ENCODE measurements at places on chromosomes 6 and 20.

GRCh38 chr6:124797224-124797623, 165.0 kb upstream of the RNF217 start:
- no peak for DNase-seq

- no peak for DNase-seq
Measured at GRCh38 chr20:9627219-9627618, 112.8 kb downstream of the LAMP5 start.

GRCh38 chr6:135311446-135312200, 130.5 kb downstream of the MYB start:
- no peak for DNase-seq

DNA sequence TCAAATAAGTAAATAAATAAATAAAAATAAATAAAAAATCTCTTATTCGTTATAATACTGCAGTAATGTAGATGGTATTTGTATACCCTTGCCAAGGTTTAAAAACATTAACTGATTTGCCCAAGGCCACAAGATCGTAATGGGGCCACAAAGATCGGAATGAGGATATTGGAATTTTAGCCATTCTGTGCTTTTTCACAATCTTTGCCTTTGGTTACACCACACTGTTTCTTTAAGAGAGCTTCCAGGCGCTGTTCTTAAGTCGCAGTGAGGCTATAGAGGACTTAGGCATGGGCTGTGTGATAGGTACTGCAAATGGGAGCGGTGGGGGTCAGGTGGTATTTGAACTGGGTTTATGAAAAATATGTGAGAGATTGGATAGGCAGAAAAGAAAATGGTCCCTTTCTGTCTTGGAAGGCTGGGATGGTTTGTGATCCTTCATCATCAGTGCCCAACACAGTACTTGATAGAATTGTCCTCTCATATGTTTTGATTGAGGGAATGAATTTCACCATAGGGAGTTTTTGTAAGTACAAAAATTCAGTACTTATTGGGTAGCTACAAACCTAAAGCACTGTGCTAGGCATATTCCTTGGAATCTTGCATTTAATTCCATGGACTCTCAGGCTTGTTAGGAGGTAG, 1.4 kb downstream of the NUS1 start:
- peak; percentile 12 for DNase-seq

DNA sequence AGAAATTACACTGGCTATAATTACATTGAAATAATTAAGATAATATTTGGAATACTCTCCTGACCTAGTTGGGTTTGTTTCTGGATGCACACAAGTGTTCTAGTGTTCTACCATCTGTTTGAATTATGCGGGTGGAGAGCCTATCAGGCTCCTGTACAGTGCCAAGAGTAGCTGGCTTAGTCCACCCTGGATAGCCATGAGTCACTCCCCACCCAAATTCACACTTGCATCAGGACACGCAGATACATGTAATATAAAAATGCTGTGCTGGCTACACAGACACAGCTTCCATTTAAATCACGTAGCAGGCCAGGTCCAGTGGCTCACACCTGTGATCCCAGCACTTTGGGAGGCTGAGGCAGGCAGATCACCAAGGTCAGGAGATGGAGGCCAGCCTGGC, 686.2 kb upstream of the SLC35B3 start:
- no peak for DNase-seq

DNA sequence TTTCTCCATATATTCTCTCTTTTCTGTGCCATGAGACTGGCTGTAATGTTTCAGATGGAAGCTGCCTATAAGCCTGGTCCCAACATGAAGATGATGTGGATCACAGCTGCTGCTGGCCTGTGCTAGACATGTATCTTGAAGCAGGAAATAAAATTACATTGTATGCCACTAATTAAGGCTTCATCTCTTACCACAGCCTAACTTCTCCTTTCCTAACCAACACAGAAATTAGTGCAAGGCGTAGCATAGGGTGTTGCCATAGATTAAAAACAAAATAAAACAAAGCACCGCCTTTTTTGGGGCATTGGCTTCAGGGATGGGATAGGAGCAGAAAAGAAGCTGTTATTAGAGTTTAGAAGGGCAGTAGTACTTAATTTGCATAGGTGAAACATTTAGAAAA, 4.7 kb upstream of the SLC17A4 start:
- peak; percentile 89 for DNase-seq

- DNase-seq: no peak
Measured at GRCh38 chr20:32125506-32125905, 16.0 kb downstream of the TM9SF4 start.

- DNase-seq: no peak
Measured at GRCh38 chr6:170135821-170136471, 154.9 kb downstream of the DLL1 start.

DNA sequence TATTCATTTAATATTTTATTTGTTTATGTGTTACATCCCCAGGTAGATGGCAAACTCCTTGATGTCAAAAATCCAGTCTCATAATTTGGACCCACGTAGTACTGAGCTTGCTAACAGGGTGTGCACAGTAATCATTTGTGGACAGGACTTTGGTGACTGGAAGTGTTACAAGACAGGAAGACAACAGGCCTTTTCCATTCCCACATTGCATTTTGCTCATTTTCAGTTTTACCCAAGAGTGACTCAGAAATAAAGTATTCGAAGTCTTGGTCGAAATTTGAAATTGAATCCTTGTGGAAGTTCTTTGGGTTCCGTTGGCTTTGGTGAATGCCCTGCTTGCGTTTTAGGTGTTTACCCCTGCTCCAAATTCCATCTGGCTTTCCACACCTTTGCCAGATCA, 63.0 kb upstream of the THBS2 start:
- DNase-seq: no peak

GRCh38 chr20:33915726-33916331, 77.9 kb upstream of the RALY start:
- DNase-seq: peak; percentile 63

DNA sequence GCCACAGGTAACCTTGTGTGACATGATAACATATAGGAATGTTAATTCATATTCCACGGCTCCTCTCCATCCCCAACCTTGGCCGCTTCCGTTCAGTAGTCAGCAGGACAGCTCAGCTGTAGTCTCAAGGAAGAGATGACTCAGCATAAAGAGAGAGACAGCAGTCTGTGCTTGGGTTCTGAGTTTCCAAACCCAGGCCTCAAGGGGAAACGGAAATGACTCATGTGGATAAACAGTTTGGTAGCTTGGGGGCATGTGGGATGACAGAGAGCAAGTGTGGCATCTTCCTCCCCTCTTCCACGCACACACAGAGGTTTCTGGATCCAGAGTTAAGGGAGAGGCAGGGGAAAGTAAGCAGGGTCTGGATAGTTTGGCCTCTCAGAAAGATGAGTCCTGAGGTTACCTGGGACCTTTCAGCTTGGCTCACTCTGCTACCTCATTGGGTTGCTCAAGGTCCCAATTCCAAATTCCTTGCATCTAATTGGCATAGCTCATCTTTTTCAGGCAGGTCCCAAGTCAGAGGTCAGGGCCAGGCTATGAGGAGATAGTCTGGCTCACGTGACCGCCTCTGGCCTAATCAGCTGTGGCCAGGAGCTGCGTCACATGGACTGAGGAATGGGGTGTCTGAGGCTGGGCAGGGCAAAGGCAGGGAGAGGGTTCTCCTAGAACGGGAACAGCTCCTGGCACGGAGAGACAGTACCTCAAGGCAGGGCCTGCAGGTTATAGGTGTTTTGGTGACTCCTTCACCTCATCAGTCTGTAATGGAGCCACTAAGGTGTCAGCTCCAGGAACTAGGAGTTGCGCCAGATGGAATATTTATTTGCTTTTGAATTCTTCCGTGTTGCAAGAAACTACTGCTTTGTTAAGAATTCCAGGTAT, 36.5 kb upstream of the MLN start:
- DNase-seq: peak; percentile 92

DNA sequence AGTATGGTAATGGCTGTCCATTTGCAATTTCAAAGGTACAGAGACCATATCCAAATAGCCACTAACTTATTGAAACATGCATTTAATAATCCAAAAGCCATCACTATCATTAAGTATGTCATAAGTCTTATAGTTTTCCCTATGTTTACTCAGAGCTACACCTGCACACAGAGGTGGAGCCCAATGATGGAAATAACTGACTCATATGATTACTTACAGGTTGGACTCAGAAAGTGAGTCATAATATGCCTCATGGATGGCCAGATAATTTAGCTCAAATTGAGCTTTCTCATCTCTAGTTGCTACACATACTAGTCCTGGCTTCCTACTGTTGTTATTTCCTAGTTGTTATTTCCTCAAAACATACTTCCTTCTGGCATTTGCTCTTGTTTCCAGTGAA, 104.4 kb upstream of the KHDRBS2 start:
- no peak for DNase-seq

GRCh38 chr6:107639511-107639910, 149.6 kb downstream of the SOBP start:
- DNase-seq: no peak

DNA sequence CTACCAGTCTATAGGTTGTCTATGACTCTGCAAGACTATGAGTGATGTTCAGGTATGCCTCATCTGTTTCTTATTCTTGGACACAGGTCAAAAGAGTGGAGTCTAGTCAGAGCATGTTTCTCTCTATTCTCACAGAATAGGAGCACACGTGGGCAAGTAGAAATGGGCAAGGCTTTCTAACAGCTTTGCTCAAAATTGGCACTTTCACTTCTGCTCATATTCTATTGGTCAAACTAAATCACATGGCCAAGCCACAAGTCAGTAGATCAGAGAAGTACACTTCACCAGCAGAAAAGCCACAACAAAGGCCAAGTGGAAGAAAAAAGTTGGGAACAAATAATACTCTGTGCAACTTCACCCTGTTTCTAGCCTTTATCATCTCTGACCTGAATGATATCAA, 354.5 kb upstream of the SYNCRIP start:
- no peak for DNase-seq

GRCh38 chr6:157110607-157111006, 212.7 kb downstream of the TMEM242 start:
- DNase-seq: no peak

- no peak for DNase-seq
Measured at GRCh38 chr20:21548390-21549035, 34.6 kb upstream of the NKX2-2 start.

DNA sequence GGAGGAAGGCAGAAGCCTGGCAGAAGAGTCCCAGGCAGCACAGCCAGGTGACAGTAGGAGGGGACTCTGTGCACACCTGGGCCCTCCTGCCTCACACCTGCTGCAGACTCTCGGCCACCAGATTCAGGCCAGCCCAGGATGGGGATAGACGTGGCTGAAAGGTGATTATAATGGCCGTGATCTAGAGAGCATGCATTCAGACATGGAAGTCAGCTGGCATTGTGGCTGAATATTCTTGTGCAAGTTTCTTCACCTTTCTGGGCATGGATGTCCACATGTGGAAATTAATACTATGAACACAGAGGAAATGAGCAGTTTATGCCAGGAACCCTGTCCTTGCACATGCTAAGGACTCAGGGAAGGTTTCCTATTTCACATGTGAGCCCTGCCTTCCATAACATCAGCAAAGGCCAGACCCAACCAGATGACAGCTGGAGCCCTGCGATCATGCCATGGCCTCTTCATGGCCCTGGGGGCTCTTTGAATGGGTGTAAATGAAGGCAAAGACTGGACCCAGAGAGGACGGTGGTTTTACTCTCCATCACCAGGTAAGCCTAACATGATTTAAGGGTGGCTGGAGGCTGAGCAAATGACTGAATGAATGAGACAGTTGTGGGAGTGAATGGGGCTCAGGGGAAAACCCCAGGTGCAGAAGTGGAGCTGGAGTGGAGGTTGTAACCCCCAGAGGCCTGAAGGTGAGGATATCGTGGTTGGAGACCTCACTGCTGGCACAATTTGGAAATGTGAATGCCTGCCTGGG, 2.7 kb upstream of the RAET1L start:
- no peak for DNase-seq

GRCh38 chr6:132053511-132053910, 102.3 kb upstream of the CCN2 start:
- DNase-seq: no peak

DNA sequence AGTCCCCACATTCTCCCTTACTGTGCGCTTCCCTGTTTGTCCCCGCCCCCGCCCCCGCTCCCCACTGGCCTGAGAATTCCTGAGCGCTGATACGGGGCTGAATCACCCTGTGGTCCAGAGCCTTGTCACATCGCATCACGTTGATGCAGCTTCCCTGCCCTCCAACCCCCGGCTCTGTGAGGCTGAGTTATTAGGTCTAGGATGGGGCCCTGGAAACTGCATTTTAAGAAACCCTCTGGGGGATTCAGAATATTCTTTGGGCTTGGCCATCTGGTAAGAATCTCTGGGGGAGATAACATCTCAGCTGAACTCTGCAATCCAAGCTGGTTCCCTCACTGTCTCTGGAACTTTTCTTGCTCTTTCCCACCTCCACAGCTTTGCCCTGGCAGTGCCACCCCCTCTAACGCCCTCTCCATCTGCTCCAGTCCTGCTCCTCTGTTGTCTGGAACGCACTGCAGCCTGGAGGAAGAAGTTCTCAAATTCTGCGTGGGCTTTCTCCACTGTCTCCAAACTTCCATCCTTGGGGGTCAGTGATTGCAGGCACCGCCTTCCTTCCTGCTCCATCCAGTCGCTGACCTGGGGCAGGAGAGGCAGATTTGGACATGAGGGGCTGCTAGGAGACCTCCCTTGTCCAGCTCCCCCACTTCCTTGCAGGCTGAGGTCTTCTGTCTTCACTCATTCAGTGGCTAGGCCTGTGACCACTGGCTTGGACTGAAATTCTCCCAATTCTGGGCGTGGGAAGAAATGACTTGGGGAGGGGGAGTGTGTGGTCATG, 42.6 kb downstream of the KIAA1755 start:
- DNase-seq: no peak

DNA sequence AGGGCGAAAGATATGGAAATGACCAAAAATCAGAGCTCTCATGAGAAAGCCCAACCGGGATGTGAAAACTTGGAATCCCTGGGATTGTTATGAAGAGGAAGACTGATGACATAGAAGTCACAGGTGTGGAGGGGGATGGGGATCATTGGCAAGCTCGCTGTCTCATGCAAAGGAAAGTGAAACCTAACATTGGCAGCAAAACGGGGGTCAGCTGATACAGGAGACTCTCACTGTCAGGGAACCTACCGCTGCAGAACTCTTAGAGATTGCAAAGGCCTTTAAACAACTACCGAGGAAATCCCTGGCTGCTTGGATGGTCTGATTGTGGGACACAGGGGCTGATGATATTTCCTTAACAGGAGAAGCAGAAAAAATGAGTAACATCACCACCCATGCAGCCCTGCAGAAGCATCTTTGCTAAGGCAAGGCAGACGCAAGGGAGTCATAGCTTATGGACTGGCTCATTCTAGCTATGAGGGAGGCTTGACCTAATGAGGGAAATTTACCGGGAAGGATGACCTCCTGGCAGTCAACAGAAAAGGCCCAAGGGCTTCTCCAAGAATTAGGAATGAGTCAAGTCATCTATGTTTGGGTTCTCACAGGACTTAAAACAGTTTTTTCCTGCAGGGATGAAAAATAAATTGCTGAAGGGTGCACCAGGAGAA, 7.0 kb downstream of the MUC21 start:
- no peak for DNase-seq

All from hematopoietic multipotent progenitor cell treated with erythropoietin and hydrocortisone succinate and interleukin-3 and kit ligand, for 4 days (in vitro differentiated cells).